Activated naive CD4-positive, alpha-beta T cell treated with anti-CD3 and anti-CD28 coated beads for 36 hours (primary cell): ENCODE measurements at places on chromosomes 16 and 17. TPM values are rescaled to one million over a fixed set of nuclear protein-coding genes. Genes with fewer than 3 reads are reported as not detected.

Gene MRPL58
- 60.6 TPM for total RNA-seq

Gene TP53TG3B
- total RNA-seq, result not detected

Gene HP
- not detected for total RNA-seq

Gene C16orf92
- not detected for total RNA-seq

Gene CCL8
- total RNA-seq, result not detected

Gene TBC1D3G
- total RNA-seq, result not detected

Gene ACSM5
- not detected for total RNA-seq

Gene KRTAP2-3
- not detected for total RNA-seq
